Stimulated activated CD4-positive, alpha-beta T cell treated with anti-CD3 and anti-CD28 coated beads, Interleukin-1b, Interleukin-23, amount 100 ng/mL, for 4 hours (primary cell): ENCODE measurements at places on chromosomes 7 and 10.

- DNase-seq: no peak
These were observed 287.3 kb downstream of the INHBA start for GRCh38 chr7:41415471-41416207.

DNA sequence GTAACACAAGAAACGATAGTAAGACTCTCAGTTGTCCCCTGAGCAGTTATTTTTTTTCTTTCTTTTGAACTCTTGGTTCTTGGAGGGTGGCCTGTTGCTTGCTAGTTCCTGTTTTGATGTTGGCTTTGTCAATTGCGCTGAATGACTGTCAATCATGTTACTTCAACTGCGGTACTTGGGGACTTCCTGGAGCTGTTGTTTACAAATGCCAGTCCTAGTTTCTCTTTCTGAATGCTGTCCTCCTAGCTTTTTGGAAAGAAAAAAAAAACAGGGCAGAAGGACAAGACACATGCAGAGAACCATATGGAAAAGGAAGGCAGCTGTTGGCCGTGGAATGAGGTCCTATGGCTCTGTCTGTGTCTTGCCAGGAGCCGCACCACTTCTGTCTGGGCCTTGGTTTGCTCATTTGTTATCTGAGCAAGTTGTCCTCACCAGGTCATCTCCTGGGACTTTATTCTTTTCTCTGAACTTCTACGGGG is 7.0 kb upstream of the PDCD4 start:
- no peak for DNase-seq

DNA sequence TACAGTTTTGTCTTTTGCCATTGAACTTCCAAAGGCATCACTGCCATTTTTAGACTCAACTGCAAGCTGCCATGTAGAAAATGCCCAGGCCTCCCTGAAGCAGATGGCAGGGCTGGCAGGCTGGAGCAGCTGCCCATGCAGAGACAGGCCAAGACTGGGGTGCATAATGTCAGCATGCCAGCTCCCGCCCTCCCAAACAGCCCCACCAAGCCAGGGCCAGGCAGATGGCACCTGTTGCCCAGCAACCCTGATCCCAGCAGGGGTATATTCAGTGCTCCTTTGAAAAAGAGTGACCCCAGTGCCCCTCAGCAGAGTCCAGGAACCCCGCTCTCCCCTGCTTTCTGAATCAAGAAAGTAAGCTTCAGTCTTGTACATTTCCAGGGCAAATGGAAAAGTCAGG is 32.6 kb downstream of the VSTM4 start:
- DNase-seq: no peak

DNA sequence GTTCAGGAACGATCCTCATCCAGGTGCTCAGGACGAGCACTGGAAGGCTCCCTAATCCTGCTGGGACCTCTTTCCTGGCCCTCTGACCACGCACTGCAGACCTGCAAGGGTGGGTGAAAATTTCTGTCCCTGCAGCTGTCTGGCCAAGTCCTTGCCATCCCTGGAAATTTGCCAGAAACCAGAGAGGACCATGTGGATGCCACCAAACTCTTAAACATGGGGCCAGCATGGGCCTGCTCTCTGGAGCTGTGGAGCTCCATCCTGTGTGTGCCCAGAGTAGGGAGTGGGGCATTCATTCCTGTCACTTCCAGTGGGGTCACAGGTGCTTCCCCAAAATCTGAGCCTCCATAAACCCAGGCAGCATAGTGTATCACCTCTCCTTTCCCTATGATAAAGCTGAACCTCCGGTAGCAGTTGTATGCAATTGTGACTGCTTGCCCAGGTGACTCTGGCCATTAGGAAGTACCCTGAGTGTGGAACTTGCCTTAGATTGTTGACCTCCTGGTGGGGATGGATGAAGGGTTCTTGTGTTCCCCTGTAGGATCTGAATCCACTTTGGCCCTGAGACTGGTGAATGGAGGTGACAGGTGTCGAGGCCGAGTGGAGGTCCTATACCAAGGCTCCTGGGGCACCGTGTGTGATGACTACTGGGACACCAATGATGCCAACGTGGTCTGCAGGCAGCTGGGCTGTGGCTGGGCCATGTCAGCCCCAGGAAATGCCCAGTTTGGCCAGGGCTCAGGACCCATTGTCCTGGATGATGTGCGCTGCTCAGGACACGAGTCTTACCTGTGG is 57.1 kb downstream of the DMBT1 start:
- DNase-seq: no peak

DNA sequence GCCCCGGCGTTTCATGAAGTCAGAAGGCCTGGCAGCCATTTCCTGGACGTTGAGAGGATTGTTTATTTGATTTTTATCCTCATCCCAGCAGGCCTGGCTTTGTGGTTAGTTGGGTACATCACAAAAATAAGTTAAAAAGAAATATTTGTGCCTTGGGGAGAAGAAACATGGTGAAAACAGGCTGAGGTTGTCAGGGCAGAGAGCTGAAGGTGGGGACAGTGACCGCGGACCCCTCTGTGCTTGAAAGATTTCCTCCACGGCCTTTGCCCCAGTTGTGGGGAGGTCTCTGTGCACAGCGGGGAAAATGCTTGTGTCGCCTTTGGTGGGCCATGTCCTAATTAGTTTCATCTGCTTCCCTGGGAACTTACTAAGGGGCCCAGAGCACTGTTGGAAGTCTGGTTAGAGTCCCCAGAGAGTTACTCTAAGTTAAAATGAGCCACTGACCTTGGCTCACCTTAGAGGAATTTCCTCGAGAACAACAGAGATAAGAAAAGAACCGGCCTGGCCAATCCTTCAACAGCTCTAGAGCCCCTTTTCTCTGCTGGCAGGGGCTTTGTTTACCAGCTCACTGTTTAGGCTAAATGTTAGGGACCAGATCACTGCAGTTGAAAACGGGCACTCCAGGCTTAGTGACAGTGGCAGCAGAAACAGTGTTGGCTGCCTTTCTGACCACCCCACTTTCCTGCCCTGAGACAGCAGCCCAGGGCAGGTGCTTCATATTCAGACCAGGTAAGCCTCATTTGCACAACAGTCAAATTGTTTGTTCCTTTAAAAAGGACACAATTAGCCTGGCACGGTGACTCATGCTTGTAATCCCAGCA is 37.9 kb downstream of the CRCP start:
- DNase-seq: no peak

DNA sequence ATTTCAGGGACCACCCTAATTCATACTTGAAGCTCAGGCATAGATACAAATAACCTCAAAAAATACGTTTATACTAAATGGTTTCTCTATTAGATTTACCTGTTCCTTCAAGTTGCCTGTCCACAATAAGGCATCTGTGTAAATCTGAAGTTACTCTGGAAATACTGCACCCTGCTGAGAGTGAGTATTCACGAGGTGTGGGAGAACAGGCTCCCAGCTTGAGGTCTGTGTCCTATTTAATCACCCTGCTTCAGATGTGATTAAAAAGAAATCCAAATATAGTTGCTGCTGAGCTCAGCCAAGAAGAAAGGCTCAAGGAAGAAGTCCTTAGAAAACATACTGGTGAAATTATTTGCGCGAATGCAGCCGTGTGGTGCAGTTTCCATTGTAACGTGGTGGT is 136.8 kb downstream of the KLF6 start:
- no peak for DNase-seq

- DNase-seq: no peak
These were observed 213.0 kb downstream of the BAMBI start for GRCh38 chr10:28890121-28890950.

DNA sequence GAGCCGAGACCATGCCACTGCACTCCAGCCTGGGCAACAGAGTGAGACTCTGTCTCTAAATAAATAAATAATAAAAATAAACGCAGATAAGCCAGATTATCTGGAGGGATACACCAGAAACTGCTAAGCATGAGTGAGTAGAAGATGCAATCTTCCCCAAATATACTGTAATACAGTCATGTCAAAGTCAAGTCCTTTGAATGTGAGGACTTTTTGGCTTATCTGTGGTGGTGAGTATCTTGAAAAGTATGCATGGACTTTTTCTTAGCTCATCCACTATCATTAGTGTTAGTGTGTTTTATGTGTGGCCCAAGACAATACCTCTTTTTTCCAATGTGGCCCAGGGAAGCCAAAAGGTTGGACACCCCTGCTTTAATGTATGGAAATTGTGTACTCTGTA is 44.7 kb upstream of the PITRM1 start:
- no peak for DNase-seq

GRCh38 chr10:79162022-79162421 is 93.3 kb downstream of the ZMIZ1 start:
- DNase-seq: no peak

DNA sequence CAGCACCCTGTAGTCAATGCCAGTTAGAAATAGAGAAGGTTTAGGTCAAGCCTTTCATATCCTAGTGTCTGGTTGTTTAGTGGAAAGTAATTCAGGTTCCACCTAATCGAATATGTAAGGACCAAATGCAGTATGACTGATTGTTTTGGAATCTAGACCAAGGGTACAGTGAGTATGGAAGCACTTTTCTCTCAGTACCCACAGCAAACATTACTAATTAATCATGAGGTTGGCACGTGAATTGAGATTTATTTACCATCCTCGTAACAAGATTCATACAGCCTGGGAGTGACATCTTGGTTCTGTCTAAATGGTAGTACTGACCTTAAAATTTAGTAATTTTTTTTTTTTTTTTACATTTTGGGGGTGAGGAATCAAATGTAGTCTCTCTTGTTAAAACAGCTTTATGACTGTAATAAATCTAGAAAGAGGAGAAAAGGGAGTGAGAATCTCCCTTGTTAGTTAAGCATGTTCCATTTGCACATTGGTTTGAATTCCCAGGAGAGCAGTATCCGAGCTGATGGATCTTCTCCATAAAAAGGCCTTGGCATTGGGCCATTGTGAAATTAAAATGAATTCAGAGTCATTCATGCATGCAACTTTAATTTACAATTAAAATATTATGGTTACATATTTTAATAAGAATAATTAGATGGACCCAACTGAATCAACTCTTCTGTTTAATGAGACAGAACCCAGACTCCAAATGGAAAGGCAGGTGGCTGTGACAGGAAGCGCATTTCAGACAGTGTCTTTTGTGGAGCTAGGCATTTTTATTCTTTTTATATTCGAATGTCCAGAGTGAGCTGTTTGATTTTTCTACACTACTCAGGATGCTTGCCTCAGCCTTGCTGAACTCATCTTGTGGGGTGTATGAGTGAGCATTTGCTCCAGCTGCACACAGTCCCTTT is 57.6 kb downstream of the SNX10 start:
- DNase-seq: no peak

DNA sequence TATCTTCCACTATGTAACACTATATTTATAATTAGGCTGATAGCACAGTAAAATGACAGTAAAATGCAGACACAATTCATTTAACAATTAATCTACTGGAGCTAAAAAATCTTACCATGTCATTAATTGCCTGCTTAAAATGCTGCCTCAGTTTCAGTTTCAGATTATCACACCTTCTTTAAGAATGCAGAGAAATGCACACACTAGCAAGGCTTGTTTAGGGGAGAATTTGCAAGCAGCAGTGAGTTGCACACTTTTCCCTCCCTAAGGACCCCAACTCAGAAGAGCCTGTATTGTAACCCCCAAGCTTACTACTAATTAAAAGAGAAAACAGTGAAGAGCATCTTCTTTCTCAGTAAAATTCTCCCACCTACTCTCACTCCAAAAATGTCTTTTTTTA is 79.7 kb upstream of the KCNIP2 start:
- DNase-seq: no peak

- DNase-seq: no peak
These were observed 303.7 kb downstream of the BMPER start for GRCh38 chr7:34208878-34209621.

GRCh38 chr7:111787099-111787498 is 224.8 kb upstream of the IMMP2L start:
- no peak for DNase-seq

DNA sequence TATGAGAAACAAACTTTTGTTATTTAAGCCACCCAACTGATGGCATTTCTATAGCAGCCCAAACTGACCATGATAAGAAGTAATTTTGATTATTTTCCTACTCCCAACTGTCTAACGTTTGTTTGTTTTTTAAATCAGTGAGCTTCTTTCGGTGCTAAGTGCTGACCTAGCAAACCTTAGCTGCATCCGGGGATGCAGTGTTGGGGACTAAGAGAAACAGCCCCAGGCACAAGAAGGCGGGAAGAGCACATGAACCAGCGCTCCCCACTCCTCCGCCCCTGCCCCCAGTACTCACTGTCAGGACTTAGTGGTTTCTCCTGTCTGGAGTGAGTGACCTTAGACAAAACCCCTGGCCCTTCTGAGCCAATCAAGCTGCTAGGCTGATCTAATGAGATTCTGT is 168.8 kb downstream of the CALN1 start:
- DNase-seq: no peak
